ENCODE measurements at places on chromosomes 7 and 10. TPM values are rescaled to one million over a fixed set of nuclear protein-coding genes. Genes with fewer than 3 reads are reported as not detected.

DNA sequence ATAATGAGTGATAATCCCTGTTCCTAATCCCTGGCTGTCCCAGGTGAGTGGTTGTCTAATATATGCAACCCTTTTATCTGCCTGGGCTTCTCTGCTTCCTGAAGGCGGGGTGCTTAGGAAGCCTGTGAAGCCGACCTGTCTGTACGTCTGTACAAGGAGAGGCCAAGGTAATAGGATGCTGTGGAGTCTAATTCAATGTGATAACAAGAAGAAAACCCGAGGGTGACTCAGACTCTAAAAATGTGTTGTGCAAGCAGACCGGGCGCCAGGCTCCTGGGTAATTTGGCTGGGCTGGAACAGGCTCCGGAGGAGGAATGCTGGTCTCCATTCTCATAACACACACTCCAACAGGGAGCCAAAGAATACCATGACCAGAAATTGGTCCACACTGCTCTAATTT lies 43.6 kb downstream of the THNSL1 start:
- peak; percentile 84 for DNase-seq

GRCh38 chr7:136637813-136638212 lies 230.6 kb upstream of the CHRM2 start:
- no peak for DNase-seq

- DNase-seq: no peak
Measured at GRCh38 chr7:152883858-152884257, 124.3 kb downstream of the ACTR3B start.

DNA sequence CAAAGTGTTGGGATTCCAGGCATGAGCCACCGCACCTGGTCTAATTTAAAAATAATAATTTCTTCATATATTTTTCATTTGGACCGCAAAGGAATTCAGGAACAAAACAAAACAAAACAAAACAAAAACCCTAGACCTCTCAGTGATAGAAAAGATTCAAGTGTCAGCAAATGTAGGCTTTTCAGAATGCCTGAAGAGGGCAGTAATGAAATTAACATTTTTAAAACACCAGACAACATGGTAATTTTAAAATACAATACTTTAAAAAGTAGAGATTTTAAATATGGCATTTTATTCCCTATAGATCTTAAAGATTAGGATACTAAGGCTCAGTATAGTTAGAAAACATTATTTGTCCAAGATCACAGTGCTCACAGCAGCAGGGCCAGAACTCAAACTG lies 36.6 kb downstream of the DNMBP start:
- DNase-seq: no peak

GRCh38 chr10:104262055-104262454 lies 6.9 kb upstream of the GSTO2 start:
- DNase-seq: no peak

DNA sequence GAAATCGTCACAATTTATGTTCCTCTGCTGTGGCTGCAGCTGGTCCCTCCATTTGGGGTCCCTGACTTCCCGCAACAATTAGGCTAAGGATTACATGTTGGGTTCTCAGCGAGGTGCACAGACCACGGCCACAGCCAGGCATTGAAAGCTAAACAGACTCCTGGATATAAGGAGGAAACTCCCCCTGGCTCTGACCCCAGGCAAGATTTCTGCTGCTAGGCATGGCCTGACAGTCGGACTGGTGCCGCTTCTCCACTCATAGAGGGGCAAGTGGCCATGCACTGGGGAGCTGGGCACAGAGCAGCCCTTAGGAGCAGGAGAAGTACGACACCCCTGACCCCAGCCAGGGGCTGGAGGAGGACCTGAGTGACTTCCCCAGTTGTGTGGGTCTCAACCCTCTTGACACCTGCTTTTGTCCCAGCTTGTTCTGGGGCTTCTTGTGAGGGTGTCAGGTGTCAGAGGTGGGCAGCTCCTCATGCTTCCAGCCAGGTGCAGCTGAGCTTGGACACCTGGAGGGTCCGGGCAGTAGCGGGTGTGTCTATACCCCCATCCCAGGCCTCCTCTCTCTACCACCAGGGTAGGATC lies 38.3 kb downstream of the TSPAN15 start:
- no peak for DNase-seq

- no peak for DNase-seq
Measured at GRCh38 chr7:36653663-36654355, 70.5 kb downstream of the AOAH start.

DNA sequence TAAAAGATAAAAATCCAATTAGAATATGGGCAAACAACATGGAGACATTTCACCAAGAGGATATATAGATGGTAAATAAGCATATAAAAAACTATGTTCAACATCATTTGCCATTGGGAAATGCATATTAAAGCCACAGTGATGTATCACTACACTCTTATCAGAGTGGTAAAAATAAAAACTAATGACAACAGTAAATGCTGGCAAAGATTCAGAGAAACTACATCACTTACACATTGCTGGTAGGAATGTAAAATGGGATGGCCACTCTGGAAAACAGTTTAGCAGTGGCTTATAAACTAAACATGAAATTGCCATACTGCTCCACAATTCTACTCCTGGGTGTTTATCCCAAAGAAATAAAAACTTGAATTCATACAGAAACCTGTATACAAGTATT lies 59.2 kb downstream of the CROT start:
- DNase-seq: no peak

GRCh38 chr10:22681783-22682183 lies 32.6 kb downstream of the PIP4K2A start:
- DNase-seq: peak; percentile 69

DNA sequence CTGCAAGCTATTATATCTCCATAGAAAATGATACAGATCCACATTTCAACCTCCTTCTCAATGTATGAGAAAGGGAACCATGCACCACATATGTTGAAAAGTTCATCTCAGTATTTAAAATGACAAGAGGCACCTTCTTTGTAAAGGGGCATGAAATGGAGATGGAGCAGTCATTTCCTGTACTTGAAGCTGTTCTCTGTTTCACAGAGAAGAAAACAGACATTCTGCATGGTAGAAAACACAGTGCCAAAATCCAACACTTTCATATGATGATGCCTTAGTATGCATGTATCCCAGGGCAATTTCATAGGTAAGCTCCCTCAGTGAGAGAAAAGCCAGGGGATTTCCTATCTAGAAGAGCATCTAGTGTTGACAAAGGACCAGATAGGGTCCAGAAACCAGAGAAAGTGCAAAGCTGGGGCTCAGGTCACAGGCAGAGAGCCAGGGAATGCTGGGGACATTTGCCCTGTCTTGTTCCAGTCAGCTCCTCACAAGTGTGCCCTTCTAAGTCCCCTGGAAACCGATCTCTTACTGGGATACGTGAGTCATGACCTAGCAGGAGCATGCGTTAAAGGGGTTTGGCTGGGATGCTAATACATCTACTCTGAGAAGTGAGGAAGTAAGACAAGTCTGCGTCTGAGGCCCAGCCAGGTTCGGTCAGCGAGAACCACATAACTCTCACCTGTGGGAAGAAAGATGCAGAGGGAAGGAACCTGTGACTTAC lies 118.7 kb downstream of the ICA1 start:
- no peak for DNase-seq

DNA sequence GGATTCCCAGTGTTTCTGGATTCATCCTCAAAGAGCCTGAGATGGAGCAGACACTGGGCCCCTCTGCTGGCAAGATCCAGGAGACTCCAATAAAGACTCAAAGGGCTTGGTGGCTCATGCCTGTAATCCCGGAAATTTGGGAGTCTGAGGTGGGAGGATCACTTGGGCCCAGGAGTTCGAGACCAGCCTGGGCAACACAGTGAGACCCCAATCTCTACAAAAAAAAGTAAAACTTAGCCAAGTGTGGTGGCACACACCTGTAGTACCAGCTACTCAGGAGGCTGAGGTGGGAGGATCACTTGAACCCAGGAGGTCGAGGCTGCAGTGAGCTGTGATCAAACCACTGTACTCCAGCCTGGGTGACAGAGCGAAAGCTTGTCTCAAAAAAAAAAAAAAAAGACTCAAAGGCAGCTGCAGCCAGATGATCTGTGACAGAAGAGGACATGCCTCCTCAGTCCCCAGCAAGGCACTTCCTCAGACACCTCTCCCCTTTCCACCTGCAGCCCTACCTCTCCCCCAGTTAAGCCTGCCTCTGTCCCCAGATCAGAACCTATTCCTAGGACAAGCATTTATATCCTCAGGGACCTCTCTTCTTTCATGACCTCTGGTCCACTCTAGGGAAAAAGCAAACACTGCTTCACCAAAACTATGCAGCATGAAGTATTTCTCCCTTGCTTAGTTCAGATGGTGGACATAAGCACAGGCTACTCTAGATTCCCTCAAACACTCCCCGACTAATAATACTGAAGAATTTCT lies 27.9 kb downstream of the PDLIM1 start:
- DNase-seq: no peak

GRCh38 chr10:35300063-35300699 lies 36.1 kb upstream of the CCNY start:
- DNase-seq: peak; percentile 55

DNA sequence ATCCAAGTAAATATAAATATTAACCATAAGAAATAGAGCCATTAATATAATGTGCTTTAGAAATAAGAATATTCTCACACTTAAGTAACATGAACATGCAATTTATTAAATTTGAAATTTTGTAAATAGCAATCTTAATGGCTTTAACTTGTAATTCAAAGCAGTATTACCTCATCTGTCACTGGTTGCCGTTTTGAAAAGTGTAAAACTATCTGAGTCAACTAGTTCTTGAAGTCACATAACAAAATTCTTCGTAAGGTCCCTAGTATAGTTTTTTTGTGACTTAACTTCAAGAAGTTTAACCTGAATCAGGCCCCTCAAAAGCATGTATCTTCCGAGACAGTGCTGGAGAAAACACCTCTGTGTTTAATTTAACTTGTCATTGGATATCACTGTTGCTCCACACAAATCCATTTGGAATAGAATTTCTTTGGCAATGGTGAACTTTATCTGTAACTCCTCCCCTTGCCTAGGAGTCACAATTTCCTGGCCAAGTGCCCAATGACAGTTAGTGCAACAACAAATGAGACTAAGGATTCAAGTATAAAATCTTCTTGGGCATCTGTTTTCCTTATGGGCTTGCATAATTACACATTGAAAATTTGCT lies 47.1 kb downstream of the NT5C2 start:
- DNase-seq: no peak

DNA sequence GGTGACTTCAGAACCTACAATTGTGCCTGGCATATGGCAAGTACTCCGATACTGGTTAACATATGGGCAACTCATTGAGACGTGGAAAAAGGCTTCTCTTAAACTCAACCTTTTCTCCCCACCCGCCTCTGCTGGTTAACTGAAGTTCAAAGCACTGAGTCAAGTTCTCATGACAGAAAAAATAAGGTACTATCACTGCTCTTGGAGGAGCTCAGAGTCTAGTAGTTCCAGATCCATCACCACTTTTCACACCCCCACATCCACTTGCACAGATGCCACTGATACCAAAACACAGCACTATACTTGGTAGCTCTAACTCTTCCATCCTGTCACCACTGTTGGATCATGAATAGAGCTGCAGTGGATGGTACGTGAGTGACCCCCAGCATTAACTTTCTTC lies 36.2 kb downstream of the CCDC6 start:
- no peak for DNase-seq

GRCh38 chr7:141189231-141189630 lies 115.4 kb downstream of the TMEM178B start:
- DNase-seq: no peak

The AHR gene
- polyA plus RNA-seq: 9.1 TPM

The DNTT gene
- polyA plus RNA-seq: not detected

The C7orf57 gene
- 0.09 TPM for polyA plus RNA-seq

The CPXM2 gene
- not detected for polyA plus RNA-seq

The GLI3 gene
- polyA plus RNA-seq: 0.24 TPM

The GTF2IRD2 gene
- polyA plus RNA-seq: 6.6 TPM

The HEPACAM2 gene
- polyA plus RNA-seq: not detected

The ZNF804B gene
- polyA plus RNA-seq: not detected

The GALNT17 gene
- polyA plus RNA-seq: not detected
